ENCODE measurements at places on chromosomes 5 and 9.
A peak's percentile ranks its signal among the peaks of the same experiment; 100 is the strongest.

DNA sequence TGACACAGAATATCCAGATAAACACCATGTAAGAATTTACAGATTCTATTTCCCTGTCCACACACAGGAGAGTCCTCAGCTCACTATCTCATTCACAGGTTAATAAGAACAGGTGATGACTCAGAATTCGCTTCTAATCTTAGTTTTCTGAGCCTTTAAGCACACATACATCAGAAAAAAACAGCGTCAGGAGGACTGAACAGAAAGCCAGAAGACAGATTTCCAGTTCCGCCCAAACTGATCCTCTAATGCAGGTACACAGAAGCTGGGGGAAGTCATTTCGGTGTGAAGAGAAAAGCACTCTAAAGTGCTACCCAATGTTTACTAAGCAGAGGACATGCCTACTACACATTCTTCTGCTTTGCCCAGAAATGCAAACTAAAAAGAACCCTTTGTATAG, 1.6 kb downstream of the CEMIP2 start:
- DNase-seq, result peak; percentile 70

GRCh38 chr5:143554187-143554717, 150.8 kb upstream of the NR3C1 start:
- DNase-seq, result no peak

DNA sequence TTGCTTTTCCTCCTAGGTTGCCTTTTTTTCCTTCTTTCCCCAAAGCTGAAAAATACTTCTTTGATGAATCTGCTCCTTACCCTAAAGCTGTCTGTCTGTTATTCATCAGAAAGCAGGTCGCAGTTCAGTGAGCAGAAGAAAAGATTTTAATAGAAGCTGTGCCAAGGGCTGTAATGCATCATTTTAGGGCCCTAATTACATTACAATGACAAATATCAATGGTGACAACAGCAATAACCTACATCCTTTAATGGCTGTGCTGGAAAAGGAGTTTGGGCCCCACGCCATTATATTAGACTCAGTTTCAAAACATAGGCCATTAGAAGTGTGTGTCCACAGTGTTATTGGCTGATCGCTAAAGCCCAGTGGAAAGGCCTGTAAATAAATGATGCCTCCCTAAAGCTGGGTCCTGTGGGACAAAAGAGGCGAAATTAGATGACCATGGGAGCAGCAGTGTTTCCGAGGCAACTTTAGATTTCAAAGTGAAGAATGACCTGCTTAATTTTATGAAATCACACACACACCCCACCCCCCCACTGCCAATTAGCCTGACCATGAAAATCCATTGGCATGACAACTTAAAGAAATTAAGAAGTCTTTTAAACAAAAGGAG, 38.4 kb downstream of the TLE4 start:
- no peak for DNase-seq

DNA sequence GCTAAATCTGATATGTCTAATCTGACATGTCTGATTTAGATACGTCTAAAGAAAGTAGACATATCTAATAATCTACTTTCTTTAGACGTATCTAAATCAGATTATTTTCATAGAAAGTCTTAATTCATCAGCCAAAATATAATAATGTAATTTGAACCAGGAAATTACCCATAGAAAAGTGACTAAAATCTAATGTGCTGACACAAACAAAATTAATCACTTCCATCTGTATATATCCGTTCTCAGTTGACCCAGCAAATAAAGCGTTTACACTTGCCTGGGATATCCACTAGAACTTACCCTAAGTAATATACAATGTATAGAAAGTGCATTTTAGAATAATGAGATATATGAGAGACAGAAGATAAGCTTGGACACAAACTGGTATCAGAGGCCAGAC, 56.7 kb downstream of the TTLL11 start:
- DNase-seq, result no peak

- no peak for DNase-seq
Observed at GRCh38 chr5:149181732-149182131, 40.4 kb downstream of the ABLIM3 start.

GRCh38 chr5:98217138-98217537, 556.3 kb upstream of the RGMB start:
- DNase-seq, result no peak

DNA sequence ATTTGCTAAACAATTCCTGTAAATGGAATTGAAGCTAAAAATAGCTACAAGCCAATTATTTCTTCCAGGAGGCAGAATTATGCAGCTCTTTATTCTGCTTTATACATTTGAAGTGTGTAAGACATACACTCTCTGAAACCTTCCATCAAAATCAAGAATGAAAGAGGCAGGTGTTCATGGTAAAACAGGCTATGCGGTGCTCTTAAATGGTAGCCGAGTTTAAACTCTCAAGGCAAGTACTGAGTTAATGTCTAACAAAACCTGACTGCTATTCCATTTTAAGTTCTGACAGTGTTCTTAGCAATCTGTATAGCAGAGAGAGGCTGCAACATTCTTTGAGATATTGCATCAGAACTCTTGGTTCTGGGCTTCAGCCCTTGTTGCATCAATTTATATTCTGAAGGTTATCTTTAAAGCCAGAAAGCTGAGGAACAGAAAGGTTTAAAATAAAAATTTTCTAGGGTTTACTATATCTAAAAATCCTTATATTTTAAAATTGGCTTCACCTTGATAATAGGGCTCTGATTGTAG, 248.3 kb upstream of the CCNG1 start:
- no peak for DNase-seq

- no peak for DNase-seq
Observed at GRCh38 chr9:121299467-121300282, 31.7 kb downstream of the GSN start.

DNA sequence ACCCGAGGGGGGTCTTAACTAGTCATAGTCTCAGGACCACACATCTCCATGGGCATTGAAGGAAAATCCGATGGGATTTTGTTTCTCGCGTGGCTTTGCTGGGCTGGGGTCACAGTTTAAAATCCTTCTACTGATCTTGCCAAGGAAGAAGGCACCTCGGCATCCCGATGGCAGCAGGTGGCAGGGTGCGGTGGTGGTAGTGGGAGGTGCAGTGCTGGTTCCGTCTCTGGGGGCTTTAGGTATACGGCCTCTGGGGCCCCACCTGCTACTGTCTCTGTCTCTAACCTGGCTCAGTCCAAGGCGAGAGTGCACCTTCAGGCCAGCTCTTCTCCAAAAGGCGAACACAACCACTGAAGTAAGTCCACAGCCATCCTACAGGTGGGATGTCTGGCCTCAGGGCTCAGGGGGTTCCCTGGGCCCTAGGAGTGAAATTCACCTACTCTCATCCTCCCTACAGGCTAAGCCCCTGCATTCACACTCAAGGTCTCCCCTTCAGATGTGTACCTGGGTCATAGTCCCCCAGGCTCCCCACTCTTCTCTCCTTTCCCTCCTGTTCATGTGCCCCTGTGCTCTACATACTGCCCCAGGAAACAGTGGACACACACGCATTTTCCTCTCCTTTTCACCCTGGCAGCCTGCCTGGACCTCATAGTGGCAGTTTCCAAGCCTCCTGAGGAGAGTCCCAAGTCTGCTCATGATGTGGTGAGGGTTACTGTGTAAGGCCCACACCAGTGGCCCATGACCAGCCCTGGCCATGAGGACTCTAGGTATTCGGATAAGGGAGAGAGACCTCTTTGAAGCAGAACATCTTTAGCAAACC, 736 bp upstream of the FCN2 start:
- no peak for DNase-seq

GRCh38 chr5:83011985-83012384, 65.2 kb downstream of the TMEM167A start:
- no peak for DNase-seq

DNA sequence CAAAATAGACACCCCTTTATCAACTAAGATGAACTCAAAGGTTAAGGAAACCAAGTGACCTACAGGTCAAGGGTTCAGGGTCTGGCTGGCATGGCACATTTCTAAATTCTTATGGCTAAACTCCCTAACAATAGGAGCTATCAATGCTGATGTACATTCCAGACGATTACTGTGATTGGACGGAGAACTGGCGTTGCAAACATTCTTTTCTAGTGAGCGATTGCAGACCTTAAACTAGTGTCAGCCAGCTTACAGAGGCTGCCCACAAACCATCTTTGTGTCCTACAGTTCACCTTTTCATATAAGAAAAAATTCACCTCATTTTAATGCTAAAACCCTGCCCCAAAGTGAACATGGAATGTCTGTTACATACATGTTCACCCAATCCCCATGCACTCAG, 382.9 kb downstream of the MAT2B start:
- no peak for DNase-seq

GRCh38 chr5:168468836-168469235, 17.4 kb upstream of the RARS1 start:
- DNase-seq, result no peak

Measured in CD4-positive, alpha-beta T cell treated with Interleukin-2 at 100 ng/mL for 4 hours (primary cell).